ENCODE measurements at places on chromosomes 11 and 22. TPM values are rescaled to one million over a fixed set of nuclear protein-coding genes. Genes with fewer than 3 reads are reported as not detected.

Gene APOBEC3B
- polyA plus RNA-seq, result 6.5 TPM

Gene SYTL2
- polyA plus RNA-seq, result 102 TPM

Gene JAM3
- 51.5 TPM for polyA plus RNA-seq

Gene SLC5A12
- 60.3 TPM for polyA plus RNA-seq

Gene CARS1
- polyA plus RNA-seq, result 24.1 TPM

Gene PLEKHB1
- 12.7 TPM for polyA plus RNA-seq

Gene CNGA4
- 0.23 TPM for polyA plus RNA-seq

Gene PDGFB
- 14.0 TPM for polyA plus RNA-seq

Gene UPK3A
- polyA plus RNA-seq, result 2.7 TPM

Gene NFAM1
- polyA plus RNA-seq, result 0.78 TPM

Gene OR2AG2
- polyA plus RNA-seq, result not detected

Gene SAA4
- polyA plus RNA-seq, result not detected

Gene PANX3
- not detected for polyA plus RNA-seq

Gene TPBGL
- polyA plus RNA-seq, result 0.13 TPM

Gene CHRM1
- 0.05 TPM for polyA plus RNA-seq

Gene FGF19
- polyA plus RNA-seq, result 1.7 TPM

Gene OOSP4A
- 0.27 TPM for polyA plus RNA-seq

Gene GVQW3
- 9.3 TPM for polyA plus RNA-seq

Gene OOSP2
- polyA plus RNA-seq, result not detected

Gene FAT3
- 14.5 TPM for polyA plus RNA-seq

Gene LRRN4CL
- polyA plus RNA-seq, result 0.99 TPM

Gene CNTF
- 0.49 TPM for polyA plus RNA-seq

Gene KBTBD3
- polyA plus RNA-seq, result 13.4 TPM

Gene CDHR5
- polyA plus RNA-seq, result 24.9 TPM

Gene CCDC73
- 0.33 TPM for polyA plus RNA-seq

Gene MMP3
- not detected for polyA plus RNA-seq
